Aorta (tissue), 5 donors: ENCODE measurements at places on chromosomes 1 and 21. TPM values are rescaled to one million over a fixed set of nuclear protein-coding genes. Genes with fewer than 3 reads are reported as not detected.
A peak's percentile ranks its signal among the peaks of the same experiment; 100 is the strongest.

- no peak for DNase-seq
- no peaks in the 10 kb centered on the region for H3K36me3 ChIP-seq
- H3K4me3 ChIP-seq: no peak overlapping the region
- H3K27ac ChIP-seq: no peak overlapping the region
- H3K4me1 ChIP-seq: no peaks in the 10 kb centered on the region
These were observed 89.1 kb upstream of the KCNK2 start for GRCh38 chr1:214993419-214993818.

DNA sequence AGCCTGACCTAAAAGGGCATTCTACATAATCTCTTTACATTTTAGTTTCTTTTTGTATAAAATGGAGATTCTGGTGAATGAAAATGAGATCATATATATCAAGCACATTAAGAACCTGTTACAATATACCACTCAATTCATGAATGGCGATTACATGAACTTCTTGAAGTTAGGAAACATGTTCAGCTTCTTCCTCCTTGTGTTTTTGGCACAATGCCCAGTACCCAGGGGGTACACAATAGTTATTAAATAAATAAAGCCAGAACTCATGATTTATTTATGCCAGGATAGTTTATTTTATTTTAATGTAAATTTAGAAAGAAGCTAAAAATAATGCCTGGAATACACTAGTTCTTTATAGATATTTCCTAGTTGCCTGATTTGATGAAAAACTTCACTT is 186.0 kb upstream of the PTGFR start:
- no peak overlapping the region for H3K27ac ChIP-seq
- DNase-seq: no peak
- H3K4me3 ChIP-seq: no peak overlapping the region
- H3K36me3 ChIP-seq: no peaks in the 10 kb centered on the region
- H3K27me3 ChIP-seq: no peaks in the 10 kb centered on the region

DNA sequence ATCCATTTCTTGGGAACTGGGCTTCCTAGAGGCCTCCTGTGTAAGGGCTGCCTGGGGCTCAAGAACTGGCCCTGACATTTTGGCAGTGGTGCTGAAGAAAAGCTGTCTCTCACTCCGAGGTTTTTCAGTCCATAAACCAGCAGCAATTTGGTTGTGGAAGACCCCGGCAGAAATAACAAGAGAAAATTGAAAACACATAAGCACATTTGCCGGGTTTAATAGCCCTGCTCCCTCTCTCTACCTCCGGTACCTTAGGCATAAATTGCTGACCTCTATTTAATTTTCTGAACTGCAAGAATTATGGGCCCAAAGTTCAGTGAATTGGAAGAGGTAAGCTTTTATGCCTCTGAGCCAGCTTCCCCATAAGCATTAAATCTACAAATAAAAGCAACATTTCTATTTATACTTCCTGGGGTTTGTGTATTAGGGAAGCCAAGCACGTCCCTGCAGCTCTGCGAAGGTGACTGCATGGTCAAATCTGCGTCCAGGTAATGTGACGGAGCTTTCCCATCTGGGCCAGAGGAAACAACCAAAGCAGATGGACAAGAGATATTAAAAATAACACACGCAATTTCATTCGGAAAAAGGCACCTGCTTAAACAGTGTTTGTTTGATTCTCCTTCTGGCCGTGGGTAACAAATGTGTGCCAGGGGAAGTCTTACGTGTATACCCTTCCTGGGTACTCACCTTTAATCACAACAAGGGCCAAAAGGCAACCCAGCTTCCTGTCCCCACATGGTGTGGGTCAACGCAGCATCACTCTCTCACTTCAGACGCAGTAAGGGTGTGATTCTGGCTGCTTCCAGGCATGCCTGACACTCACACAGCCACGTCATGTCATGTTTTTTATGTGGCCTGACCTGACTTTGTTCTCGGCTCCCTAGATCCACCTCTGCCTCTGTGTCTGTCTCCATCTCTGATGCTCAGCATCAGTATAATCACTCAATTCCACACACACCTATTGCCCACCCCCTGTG is 69.2 kb downstream of the PAPPA2 start:
- H3K27me3 ChIP-seq: no peaks in the 10 kb centered on the region
- DNase-seq: no peak
- H3K4me1 ChIP-seq: peaks cover 1% of the 10 kb centered on the region
- H3K27ac ChIP-seq: no peak overlapping the region

- peak within 1 kb of the TSS; percentile 95 for H3K4me3 ChIP-seq
- no peaks in the 10 kb centered on the region for H3K36me3 ChIP-seq
- H3K4me1 ChIP-seq: no peaks in the 10 kb centered on the region
- peak within 1 kb of the TSS; percentile 42 for H3K27ac ChIP-seq
- peak; percentile 81 for DNase-seq
- H3K27me3 ChIP-seq: no peaks in the 10 kb centered on the region
These were observed at the start of gene FMO5 for GRCh38 chr1:147225193-147225730. FMO5 (minus strand) TSS chr1:147225339; CDS start chr1:147225029, 310 bp downstream.

- H3K27me3 ChIP-seq: no peaks in the 10 kb centered on the region
- no peaks in the 10 kb centered on the region for H3K4me1 ChIP-seq
These were observed 1095.3 kb downstream of the TTLL7 start for GRCh38 chr1:82903626-82904025.

DNA sequence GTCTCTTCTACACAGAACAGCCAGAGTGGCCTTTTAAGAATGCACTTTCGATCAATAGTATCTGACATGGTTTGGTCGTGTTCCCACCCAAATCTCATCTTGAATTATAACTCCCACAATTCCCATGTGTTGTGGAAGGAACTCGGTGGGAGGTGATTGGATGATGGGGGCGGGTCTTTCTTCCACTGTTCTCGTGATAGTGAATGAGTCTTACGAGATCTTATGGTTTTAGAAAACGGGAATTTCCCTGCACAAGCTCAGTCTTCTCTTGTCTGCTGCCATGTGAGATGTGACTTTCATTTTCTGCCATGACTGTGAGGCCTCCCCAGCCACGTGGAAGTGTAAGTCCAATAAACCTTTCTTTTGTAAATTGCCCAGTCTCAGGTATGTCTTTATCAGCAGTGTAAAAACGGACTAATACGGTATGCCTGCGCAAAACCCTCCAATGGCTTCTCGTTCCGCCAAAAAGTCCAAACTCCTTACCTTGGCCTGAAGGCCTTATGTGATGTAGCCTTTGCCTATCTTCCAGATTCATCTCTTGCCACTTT is 23.0 kb upstream of the SMG7 start:
- no peak overlapping the region for H3K4me3 ChIP-seq
- no peak overlapping the region for H3K27ac ChIP-seq
- no peaks in the 10 kb centered on the region for H3K4me1 ChIP-seq
- H3K27me3 ChIP-seq: no peaks in the 10 kb centered on the region
- H3K36me3 ChIP-seq: no peaks in the 10 kb centered on the region

- no peaks in the 10 kb centered on the region for H3K4me1 ChIP-seq
- H3K36me3 ChIP-seq: no peaks in the 10 kb centered on the region
- no peak for DNase-seq
- no peaks in the 10 kb centered on the region for H3K27me3 ChIP-seq
These were observed 37.5 kb upstream of the KCNA10 start for GRCh38 chr1:110556471-110556807.

GRCh38 chr1:244204004-244204403 is 152.9 kb downstream of the ZBTB18 start:
- H3K4me3 ChIP-seq: no peak overlapping the region
- no peaks in the 10 kb centered on the region for H3K4me1 ChIP-seq
- no peak for DNase-seq
- H3K36me3 ChIP-seq: no peaks in the 10 kb centered on the region
- H3K27ac ChIP-seq: no peak overlapping the region

GRCh38 chr1:32780628-32781234 is 36.4 kb downstream of the YARS1 start:
- H3K4me3 ChIP-seq: no peak overlapping the region
- peaks cover 10% of the 10 kb centered on the region for H3K36me3 ChIP-seq
- no peak for DNase-seq
- H3K27me3 ChIP-seq: no peaks in the 10 kb centered on the region
- no peak overlapping the region for H3K27ac ChIP-seq

GRCh38 chr1:116567790-116568661 is 2.8 kb downstream of the CD58 start:
- no peaks in the 10 kb centered on the region for H3K36me3 ChIP-seq
- no peak overlapping the region for H3K4me3 ChIP-seq
- H3K27me3 ChIP-seq: no peaks in the 10 kb centered on the region
- H3K27ac ChIP-seq: no peak overlapping the region
- DNase-seq: no peak
- H3K4me1 ChIP-seq: peaks cover 2% of the 10 kb centered on the region

- H3K27ac ChIP-seq: peak overlapping the region; percentile 87
- no peak overlapping the region for H3K4me3 ChIP-seq
- no peaks in the 10 kb centered on the region for H3K36me3 ChIP-seq
- no peak for DNase-seq
These were observed 9.0 kb upstream of the MEF2D start for GRCh38 chr1:156509424-156510034.

GRCh38 chr1:229203991-229204632 is 66.8 kb upstream of the RAB4A start:
- H3K27ac ChIP-seq: peak overlapping the region; percentile 39
- no peaks in the 10 kb centered on the region for H3K36me3 ChIP-seq
- no peak for DNase-seq
- H3K4me1 ChIP-seq: no peaks in the 10 kb centered on the region
- no peak overlapping the region for H3K4me3 ChIP-seq
- no peaks in the 10 kb centered on the region for H3K27me3 ChIP-seq

DNA sequence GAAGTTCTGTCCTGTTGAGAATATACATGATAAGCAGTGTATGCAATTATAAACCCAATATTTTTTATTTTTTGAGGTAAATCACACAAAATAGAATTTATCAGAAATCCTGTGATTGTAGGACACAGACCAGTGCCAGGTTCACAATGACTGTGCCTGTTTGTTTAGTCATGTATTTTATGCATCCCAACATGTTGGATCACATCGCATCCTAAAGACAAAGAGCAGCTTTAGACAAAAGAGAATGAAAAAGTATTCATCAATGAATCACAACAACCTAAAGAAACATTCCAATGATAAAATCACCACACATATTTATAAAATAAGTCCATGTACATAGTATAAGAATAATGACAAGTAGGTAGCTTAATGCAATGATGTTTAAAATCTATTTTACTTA is 53.2 kb upstream of the LRRC8D start:
- H3K4me3 ChIP-seq: no peak overlapping the region
- H3K36me3 ChIP-seq: no peaks in the 10 kb centered on the region
- no peak for DNase-seq
- no peaks in the 10 kb centered on the region for H3K27me3 ChIP-seq

- peaks cover 18% of the 10 kb centered on the region for H3K36me3 ChIP-seq
- H3K27me3 ChIP-seq: no peaks in the 10 kb centered on the region
- no peak overlapping the region for H3K4me3 ChIP-seq
- no peaks in the 10 kb centered on the region for H3K4me1 ChIP-seq
These were observed 60.9 kb upstream of the LAX1 start for GRCh38 chr1:203704120-203704519.

DNA sequence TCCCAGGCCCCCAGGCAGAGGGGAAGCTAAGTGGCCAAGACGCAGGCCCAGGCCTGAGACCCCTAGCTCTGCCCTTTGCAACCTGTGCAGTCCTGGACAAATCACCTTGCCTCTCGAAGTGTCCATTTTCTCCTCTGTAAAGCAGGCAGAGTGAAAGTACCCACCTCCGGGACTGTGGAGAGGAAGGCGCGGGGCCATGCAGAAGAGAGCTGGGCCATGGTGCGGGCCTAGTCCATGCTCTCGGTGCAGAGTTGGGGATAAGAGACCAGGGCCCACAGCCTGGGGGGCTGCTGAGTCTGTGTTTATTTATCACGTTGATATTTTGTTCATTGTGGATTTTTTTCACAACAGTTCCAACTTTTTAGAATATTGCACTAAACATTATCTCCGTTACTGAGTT is 160.2 kb upstream of the VAMP3 start:
- H3K27ac ChIP-seq: no peak overlapping the region
- DNase-seq: peak; percentile 27
- H3K4me1 ChIP-seq: no peaks in the 10 kb centered on the region

- H3K36me3 ChIP-seq: no peaks in the 10 kb centered on the region
- peak; percentile 91 for DNase-seq
- peak within 1 kb of the TSS; percentile 47 for H3K4me3 ChIP-seq
- H3K4me1 ChIP-seq: no peaks in the 10 kb centered on the region
- H3K27me3 ChIP-seq: no peaks in the 10 kb centered on the region
These were observed at the start of gene SLC27A3 for GRCh38 chr1:153774780-153775457. SLC27A3 (plus strand) TSS chr1:153775407; CDS start chr1:153775498, 91 bp downstream.

DNA sequence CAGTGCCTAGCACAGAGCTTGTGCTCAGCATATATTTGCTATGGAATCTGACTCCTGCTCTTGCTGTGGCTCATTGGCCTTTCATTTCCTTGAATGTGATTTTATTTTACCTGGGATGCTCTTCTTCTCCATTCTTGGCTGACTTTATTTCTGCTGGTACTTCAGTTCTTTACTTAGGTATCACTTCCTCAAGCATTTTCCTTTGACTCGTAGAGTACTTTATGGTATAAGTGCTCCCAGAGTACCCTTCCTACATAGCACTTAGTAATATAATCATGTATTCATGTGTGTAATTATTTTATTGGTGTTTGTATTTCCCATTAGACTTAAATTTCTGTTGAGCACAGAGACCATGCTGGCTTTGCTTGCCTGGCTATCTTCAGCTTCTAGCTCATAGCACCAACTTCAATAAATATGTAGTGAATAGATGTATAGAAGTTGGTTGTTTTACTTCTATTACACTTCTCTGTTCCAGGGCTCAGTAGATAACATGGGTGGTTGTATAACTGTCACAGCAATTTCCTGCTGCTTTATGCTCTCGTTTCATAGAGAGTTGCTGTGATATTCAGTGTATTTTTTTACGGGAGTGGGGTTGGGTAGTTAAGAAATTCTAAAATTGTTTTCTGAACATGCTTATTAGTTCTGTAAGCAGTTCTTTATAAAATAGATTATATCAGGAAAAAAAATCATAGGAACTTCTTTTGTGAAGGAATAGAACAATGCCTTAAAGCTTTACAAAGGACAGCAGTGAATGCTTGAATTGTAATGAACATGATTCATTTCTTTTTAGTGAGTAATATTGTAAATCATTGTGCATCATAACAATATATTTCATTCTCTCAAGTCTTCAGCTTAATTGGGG is 112.2 kb downstream of the NEK7 start:
- no peak for DNase-seq
- no peak overlapping the region for H3K27ac ChIP-seq
- H3K4me1 ChIP-seq: peaks cover 8% of the 10 kb centered on the region

DNA sequence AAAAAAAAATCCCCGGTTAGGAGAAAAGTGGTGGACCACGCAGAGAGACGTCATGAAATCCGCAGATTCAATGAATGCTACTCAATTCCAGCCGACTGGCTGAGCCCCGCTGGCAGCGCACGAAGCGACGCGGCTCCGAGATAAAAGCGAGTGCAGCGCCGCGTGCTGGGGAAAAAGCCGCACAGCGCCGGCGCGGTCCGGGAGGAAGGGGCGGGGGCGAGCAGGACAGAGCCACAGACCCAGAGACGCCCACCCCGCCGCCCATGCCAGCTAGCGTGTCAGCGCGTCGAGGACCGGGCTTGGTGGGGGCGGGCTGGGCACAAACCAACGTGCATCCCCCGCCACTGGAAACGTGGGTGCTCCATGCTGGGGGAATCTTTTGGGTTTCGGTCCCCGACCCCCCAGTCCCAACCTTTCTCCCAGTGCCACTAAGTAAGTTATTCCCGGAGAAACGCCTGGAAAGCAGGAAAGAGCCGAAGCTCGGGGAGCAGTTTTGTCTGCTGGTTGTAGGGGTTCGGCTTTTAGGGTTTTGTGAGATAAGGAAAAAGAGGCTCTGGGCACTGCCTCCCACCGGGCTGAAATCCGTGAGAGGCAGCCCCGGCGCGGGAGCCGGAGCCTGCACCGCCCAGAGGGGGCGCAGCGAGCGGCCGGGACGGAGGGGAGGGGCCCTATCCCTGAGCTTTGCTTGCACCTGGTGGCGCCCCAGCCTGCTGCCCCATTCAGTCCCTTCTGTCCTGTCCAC is at the start of gene KCNJ6:
Gene KCNJ6 (minus strand): TSS at position 148 of the 742 bp plus-strand sequence. CDS start 75,775 bp downstream, outside the sequence.
- peak; percentile 56 for DNase-seq
- H3K4me1 ChIP-seq: no peaks in the 10 kb centered on the region
- no peaks in the 10 kb centered on the region for H3K36me3 ChIP-seq
- H3K27ac ChIP-seq: no peak within 1 kb of the TSS

Gene SPRR1B
- not detected for total RNA-seq

Gene SYT2
- total RNA-seq: 0.09 TPM

Gene GALNT2
- 109 TPM for total RNA-seq

Gene UBE2U
- not detected for total RNA-seq

Gene KCNK2
- 16.7 TPM for total RNA-seq
